Activated T-helper 1 cell treated with anti-CD3 and anti-CD28 coated beads, Interleukin-2, amount 50 U/mL, for 16 hours (primary cell): ENCODE measurements at places on chromosomes 1 and 21.

DNA sequence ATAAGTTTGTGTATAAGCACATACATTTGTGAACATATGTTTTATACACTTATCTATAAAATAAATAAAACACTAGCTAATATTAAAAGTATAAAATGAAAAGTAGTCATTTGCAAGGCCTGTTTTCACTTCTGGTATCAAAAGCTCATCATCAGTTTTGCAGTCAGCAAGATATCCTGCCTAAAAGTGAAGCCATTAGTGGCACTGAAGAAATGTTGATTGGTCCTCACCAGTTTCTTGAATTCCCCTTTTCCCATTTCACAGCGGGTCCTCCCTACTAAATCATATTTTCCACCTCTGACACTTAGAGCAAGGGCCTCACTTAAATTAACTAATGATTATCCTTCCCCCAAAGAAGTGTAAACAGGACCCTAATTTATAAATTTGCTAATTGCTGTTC lies 6.7 kb downstream of the TBX15 start:
- DNase-seq = no peak

GRCh38 chr1:101027194-101027772 lies 1.7 kb upstream of the DPH5 start:
- no peak for DNase-seq

DNA sequence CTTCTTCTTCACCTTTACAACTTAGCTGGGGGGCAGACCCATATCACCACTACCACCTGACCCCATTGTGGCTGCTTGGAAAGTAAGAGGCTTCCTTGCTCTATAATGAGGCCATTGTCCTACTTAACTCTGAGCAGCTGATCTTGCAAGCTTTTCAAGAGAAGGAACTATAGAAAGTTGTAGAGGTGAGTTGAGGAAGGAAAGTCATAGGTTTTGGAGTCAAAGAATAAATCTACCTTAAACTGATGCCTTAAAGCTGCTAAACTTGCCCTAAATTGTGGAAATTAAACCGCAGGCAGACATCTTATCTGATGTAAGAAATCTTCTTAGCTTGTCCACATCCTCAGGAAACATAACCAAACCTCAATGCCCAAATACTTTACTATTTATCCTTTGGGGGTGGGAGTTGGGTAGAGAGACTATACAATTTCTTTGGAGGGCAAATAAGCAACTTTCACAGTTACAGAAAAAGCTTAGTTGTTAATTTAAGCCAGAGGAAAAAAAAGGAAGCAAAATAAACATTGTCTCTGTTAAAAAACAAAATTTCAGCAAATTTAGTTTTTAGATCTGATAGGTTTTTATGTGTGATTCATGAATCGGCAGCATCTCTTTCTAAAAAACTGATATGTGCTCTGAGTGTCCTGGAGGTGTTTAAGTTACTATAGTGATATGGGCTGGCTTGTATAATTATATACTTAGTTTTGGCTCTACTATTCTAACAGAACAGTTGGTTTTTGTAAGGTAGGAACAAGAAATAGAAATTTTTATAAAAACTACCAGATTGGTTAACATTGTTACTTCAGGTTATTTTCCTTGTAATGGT lies 4.7 kb downstream of the IL23R start:
- no peak for DNase-seq

- no peak for DNase-seq
Observed at GRCh38 chr1:58440696-58441095, 105.8 kb downstream of the OMA1 start.

DNA sequence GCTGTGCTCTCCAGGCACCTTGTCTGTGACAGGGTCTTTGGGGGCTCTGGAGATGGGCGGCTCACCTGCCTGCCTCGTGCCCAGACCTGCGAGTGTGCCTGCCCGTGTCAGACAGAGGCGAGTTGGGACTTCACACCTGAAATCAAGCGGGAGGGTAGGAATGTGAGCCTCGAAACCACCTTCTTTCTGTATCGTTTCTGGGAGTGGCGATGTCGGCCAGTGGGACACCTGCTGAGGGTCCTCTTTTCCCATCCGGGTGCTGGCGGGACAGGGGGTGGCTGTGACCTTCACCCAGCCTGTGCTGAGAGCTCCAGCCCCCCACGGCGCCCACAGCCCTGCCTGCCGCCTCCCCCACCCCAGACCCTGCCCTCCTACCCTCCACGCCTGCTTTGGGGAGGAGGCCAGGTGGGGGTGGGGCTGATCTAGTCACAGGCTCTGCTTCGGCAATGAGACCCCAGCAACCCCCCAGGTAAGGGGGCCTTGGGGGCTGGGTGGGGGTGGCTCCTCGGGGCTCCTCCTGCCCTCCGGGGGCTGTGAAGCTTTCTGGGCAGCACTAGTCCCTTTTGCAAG lies 15.6 kb upstream of the FAAP20 start:
- no peak for DNase-seq

- no peak for DNase-seq
Observed at GRCh38 chr1:11807133-11807532, 1.1 kb downstream of the CLCN6 start.

GRCh38 chr21:32350211-32350980 lies 42.4 kb downstream of the URB1 start:
- no peak for DNase-seq

GRCh38 chr1:214842856-214843255 lies 239.7 kb upstream of the KCNK2 start:
- no peak for DNase-seq

GRCh38 chr21:17783481-17784179 lies 35.5 kb downstream of the C21orf91 start:
- no peak for DNase-seq

DNA sequence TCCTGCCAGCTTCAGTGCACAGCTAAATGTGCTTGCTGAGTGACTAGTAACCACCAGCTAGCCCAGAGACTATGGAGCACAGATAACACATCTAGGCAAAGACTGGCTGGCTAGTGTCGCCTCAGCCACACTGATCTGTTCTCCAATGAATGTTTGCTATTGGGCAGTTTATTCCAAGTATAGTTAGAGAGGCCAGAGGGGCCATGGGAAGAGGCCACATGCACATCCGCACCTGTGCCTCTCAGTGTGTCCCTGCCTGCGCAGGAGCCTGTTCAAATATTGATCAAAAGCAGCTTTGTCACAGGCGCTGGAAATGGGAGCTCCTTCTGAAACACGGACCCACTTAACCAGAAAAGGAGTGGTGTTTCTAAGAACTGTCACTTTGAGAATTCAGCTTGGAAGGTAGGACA lies 51.3 kb upstream of the ATP1A1 start:
- no peak for DNase-seq

DNA sequence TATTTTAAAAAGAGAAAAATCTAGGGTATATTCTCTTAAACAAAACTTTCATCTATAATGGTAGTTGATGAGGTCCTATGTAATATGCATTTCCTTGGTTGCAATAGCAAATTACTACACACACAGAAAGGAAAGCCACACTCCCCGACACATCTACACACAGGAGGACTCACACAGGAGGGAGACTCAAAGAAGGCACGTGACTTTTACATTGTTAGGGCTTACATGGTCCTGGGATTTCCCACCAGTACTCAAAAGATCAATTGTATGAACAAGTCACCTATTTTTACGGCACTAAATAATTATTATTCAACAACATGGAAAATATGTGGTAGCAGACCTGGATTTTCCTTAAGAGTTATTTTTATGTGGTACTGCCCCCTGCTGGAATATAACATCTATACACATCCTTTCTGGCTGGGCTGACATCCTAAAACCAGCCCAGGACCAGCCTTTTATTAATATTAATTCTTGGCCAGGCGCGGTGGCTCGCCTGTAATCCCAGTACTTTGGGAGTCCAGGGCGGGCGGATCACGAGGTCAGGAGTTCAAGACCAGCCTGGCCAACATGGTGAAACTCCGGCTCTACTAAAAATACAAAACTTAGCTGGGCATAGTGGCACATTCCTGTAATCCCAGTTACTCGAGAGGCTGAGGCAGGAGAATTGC lies 33.9 kb upstream of the LGALS8 start:
- no peak for DNase-seq
